ENCODE measurements at places on chromosomes 12 and 14.
A peak's percentile ranks its signal among the peaks of the same experiment; 100 is the strongest.

DNA sequence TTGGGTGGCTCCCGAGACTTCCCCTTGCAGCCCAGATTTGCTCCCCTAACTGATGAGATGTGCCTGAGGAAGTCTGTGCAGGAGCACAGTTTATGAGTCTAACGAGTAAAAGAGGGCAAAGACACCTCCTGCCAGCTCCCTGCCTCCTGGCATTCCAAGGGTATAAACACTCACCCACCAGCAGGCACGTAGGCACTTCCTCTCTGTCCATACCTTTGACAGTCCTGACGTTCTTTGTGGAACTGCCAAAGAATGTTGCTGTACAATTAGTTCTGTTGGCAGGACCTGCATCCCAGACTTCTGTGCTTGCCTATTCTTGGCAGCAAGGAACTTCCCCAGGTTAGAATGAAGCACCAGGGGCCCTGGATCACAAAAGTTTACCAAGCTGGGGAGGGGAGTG lies 889.3 kb downstream of the BCL11B start:
- no peak for DNase-seq

DNA sequence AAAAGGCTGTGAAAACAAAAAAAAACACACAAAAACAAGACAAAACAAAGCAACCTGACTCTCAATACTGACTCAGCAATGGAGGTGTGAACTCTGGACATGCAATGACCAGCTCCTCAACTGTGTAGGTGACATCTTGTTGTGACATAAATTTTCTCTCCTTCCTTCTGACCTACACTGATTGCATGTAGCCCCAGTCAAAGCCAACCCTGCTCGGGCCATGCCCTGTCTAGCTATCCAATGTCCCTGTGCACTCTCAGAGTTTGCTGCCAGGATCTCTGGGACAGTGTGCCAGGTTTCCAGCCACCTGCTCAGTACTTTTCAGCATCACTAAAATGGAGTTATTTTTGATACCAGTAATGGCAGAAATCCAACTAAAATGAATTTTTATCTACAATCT lies 18.9 kb upstream of the CRACR2A start:
- no peak for DNase-seq

GRCh38 chr12:126535971-126536370 lies 1470.7 kb downstream of the AACS start:
- DNase-seq, result no peak

GRCh38 chr12:19822476-19822875 lies 383.2 kb downstream of the AEBP2 start:
- no peak for DNase-seq

DNA sequence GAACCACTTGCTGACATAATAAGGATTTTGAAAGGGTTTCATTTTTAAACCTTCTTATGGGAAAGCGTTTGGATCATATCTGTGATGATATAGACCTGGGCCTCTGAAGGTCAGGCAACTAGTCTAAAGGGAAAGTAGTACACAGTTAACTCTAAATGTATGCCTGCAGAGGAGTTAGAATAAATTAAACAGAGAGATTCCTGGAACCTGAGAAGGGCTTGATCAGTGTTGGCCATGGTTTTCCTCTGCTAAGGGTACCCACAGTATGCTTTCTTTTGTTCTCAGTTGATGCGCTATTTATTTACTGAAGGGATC lies 14.4 kb upstream of the POLR3B start:
- DNase-seq, result no peak

DNA sequence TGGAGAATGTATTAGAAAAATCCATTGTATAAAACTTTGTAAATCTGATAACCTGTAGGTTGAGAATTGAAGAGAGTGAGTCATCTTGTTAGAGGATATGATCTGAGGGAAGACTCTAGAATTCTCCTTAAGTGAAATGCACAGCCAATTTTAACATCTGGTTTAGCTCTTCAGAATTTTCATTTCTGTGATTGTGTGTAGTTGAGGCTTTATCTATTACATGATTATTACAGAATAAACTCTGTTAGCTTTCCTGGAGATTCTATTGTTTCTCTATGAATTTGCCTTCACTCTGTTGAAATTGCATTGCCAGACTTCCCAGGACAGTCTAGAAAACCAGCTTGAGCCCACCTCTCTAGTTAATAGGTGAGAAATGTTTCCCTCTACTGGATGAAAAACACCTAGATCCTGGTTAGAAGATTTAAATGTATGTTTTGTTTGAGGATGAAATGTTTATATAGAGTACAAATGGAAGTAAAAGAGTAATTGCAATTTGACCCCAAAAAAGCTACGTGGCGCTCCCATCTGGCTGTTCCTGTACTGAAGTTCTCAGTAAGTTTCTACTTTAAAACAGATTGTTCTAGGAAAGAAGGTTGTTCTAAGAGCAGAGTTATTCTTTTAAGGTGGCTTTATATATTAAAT lies 2.9 kb downstream of the NUDT4 start:
- DNase-seq, result no peak

DNA sequence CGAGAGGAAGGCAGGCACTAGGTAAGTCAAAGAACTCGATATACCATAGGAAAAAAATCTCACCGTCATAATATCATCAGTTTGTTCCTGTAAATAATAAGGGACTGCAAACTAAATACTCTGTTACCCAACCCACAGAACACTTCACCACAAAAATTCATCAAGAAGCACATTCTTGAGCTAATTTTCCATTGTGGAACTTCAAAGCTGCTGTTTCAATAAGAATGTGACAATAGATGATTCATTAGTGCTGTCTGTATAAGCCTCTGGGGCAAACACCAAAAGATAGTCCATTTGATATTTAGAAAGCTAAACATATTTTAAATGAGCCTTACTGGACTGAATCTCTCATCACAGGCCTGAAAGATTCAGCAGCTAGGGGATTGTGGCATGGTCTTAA lies 219.4 kb downstream of the KSR2 start:
- DNase-seq, result no peak

- no peak for DNase-seq
Observed at GRCh38 chr14:64931123-64931522, 11.4 kb downstream of the GPX2 start.

- DNase-seq, result no peak
Observed at GRCh38 chr12:2129076-2129475, 76.3 kb downstream of the CACNA1C start.

- DNase-seq, result no peak
Observed at GRCh38 chr12:43884683-43885410, 49.0 kb downstream of the TMEM117 start.

DNA sequence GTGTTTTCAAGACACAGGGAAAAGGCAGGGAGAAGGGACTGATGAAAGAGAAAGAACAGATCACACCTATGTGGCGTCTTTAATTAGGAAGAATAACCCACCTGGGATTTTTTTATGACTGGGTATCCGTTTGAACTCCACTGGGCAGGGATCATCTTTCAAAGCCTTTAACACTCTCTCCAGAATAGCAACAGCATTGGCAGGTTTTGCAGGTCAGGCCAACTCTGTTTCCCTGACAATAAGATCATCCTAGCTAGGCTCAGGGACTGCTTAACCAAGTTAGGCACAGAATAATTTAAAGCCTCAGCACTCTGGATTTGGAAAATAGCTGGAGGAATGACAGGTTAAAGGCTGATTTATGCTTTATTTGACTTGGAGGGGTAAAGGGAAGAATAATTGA lies 117.6 kb downstream of the SUDS3 start:
- no peak for DNase-seq

GRCh38 chr12:20950248-20950647 lies 139.7 kb downstream of the SLCO1B3 start:
- DNase-seq, result no peak

DNA sequence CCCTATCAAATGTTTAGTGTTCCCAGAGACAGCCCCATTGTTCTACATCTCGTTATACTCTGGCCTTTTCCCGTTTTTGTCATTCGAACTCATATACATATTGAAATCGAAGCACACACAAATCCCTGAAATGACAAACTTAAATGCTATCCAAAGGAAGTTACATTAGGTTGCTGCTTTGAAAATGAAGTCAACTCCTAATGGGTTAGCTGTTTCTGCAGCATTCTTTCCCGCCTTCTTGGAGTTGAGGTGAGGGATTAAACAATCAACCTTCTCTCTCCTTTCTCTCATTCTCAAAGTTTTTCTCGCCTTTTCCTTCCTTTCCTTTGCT lies 642 bp upstream of the PHC1 start:
- no peak for DNase-seq

GRCh38 chr14:96038920-96039632 lies at the start of gene C14orf132:
TSS of gene C14orf132 (plus strand) at chr14:96039362. CDS start at chr14:96039501, 139 bp downstream.
- peak; percentile 10 for DNase-seq

GRCh38 chr12:38153737-38154061 lies 162.9 kb upstream of the ALG10B start:
- no peak for DNase-seq

GRCh38 chr14:105077649-105077995 lies 12.4 kb upstream of the GPR132 start:
- no peak for DNase-seq

GRCh38 chr12:120625557-120626419 lies 14.6 kb upstream of the CABP1 start:
- DNase-seq, result no peak

DNA sequence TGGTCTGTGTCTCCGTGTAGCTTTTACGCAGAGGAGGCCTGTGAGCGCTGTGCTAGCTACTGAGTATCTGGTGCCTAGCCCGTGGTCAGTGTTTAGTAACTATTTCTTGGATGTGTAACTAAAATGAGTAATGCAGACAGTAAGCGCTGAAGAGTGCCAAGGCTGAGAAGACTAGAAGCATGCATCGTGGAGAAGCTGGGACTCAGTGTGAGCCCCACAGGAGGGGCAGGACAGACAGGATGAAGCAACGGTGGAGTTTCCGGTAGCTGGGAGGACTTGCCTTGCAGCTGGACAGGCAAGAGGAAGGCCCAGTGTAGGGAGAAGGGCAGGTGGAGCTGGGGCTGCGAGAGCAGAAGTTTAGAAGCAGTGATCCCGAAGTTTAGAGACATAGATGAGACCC lies 233.4 kb upstream of the FKBP4 start:
- no peak for DNase-seq

GRCh38 chr12:122081083-122081696 lies 2.6 kb downstream of the MLXIP start:
- DNase-seq, result no peak

DNA sequence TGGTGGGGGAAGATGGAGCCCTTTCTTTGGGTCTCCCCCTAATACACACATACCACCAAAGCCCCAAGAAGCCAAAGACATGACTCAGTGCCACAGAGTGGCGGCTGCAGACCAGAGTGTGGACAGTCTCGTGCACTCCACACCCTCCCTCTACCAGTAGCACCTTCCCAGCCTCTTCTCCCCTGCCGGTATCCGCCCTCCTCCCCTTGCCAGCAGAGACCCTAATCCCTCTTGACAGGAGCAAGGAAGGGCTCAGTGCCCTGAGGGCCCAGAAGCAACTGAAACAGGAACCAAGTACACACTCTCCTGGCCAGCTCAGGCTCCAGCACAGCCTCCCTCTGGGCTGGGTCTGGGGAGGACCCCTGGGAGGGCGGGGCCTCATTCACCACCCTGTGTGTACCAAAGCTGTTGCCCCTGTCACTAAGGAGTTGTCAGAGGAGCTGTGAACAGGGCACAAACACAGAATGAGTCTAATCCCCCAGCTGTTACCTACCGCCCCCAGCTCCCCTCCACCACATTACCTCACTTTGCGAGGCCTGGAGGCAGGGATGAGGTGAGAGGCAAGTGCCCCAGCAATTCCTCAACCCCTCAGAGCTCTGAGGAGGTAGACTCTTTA lies 8.2 kb downstream of the SPRYD3 start:
- no peak for DNase-seq

DNA sequence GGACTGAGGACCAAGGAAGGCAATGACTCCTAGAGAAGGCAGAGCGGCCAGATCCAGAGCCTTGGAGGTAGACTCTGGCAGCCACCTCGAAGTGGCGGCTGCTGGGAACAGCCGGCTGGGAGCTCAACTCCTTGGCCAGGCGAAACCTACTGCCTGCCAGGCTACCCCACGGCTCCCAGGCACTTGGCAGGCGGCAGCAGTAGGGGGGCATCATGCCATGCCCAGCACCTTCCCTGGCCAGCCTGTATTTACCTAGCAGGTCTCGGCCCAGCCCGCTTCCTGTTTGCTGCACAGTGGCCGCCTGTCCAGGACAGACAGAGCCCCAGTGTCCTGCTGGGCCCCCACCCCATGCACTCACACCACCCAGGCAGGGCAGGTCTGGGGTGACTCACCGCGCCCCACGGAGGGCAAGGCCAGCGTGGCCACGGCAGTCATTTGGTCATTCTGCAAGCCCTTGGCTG lies 10.2 kb downstream of the TRPV4 start:
- DNase-seq, result no peak

DNA sequence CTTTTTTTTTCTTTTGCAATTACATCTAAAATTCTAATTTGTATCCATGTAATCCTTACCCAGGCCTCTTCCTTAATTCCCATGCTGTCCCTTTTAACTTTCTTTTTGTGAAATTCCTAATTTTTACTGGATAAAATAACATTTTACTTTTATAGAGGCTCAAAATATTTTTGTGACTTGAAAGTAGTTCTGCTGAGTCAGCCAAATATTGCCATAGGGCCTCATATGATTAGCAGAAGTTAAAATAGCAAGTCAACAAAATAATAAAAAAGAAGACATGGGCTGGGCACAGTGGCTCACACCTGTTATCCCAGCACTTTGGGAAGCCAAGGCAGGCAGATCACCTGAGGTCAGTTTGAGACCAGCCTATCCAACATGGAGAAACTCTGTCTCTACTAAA lies 2.0 kb downstream of the C3AR1 start:
- no peak for DNase-seq

GRCh38 chr14:28375295-28375694 lies 391.3 kb upstream of the FOXG1 start:
- no peak for DNase-seq

- DNase-seq, result no peak
Observed at GRCh38 chr12:127685931-127686330, 581.0 kb upstream of the TMEM132C start.

GRCh38 chr12:6341417-6342139 lies at the start of gene TNFRSF1A:
TSS of gene TNFRSF1A (minus strand) at chr12:6342076. CDS start at chr12:6341814, 262 bp downstream.
- DNase-seq, result no peak

GRCh38 chr12:121990692-121991603 lies 30.7 kb upstream of the BCL7A start:
- no peak for DNase-seq

GRCh38 chr12:2582631-2583030 lies 212.1 kb upstream of the FKBP4 start:
- DNase-seq, result no peak

DNA sequence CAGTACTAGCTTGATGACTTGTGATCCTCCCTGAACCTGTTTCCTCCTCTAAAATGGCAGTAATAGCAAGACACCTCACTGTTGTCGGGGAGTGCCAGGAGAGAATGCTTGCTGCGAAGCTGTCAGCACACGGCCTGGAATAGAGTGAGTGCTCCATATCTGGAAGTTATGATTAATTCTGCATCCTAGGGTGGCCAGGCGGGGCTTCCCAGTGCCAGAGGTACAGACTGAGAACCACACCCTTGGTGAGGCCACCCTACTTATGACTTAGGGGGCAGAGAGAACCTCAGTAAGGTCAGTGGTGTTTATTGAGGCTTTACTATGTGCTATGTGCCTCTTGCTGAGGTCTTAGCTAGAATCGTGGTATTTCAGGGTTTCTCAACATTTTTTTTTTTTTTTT lies 20.1 kb downstream of the MORN3 start:
- no peak for DNase-seq

All from stimulated activated CD8-positive, alpha-beta memory T cell treated with anti-CD3 and anti-CD28 coated beads, Interleukin-2, amount 100 ng/mL, for 1 hour (primary cell).